NCI-H526 treated with DMSO at 0.1 percent for 48 hours (cell line): ENCODE measurements at places on chromosomes 1 and 21.
A peak's percentile ranks its signal among the peaks of the same experiment; 100 is the strongest.

DNA sequence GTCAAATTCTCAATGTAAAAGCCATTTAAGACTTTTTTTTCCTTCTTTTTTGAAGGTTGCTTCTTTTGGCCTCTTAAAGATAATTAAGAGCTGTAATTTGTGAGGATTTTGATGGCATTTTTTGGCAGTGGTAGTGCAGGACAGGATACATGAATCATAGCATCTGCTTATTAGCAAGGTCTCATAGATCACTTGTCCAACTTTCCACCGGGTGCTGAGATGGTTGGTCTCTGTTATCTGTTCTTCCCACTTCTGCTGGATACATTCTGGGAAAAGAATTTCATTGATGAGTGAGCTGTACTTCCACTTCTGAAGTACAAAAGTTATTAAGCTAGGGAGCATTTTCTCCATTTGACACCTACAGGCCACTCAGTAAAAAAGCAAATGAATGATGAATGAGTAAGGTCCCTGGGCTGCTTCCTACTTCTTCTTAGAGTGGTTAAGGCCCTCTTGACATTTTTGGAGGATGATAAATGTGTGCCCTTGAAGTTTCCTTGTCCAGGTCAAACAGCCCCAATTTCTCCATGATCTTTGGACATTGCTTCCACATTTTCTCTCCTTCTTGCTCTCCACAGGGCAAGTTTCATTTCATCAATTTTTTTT lies 100.6 kb downstream of the ROR1 start:
- DNase-seq, result no peak

DNA sequence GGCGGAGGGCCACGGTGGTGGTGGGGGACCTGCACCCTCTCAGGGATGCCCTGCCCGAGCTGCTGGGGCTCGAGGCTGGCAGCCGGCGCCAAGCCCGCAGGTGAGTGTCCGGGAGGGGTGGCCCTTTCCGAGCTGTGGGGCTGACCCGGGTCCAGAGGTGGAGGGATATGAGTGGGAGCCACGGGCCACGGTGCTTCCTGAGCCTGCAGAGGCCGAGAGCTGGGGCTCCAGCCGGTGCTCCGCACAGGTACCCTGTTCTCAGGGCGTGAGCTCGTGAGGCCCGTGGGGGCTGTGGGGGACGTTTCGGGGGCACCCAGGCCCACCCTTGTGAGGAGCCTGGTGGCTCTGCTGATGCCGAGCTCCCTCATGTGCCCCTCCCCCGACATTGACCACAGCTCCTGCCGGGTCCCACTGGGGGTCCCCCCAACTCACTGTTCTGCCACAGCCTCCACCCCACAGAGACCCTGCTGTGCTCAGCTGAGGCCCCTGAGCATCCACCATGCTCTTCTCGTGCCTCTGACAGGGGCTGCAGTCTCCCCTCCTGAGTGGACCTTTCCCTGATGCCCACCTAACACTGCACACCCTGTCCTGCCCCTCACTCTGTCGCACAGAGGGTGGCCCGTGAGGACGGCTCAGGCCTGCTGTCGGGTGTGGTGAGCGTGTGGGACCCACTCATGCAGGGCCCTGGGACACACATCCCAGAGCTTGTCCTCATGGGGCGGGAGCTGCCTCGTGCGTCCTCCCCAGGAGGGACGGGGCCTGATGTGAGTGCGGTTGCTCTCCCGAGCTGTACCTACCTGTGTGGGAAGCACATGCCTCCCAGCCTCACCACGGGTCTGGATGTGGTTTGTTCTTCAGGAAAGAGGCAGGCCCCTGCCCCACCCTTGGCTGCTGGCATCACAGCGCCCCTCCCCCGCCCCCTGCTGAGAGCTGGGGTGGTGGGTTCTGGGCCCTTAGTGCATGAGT lies 27.5 kb downstream of the SLX9 start:
- no peak for DNase-seq

GRCh38 chr1:89125913-89126580 lies at the start of gene GBP2:
TSS of gene GBP2 (minus strand) at chr1:89126114. CDS start at chr1:89121966, 4,148 bp downstream.
- no peak for DNase-seq

DNA sequence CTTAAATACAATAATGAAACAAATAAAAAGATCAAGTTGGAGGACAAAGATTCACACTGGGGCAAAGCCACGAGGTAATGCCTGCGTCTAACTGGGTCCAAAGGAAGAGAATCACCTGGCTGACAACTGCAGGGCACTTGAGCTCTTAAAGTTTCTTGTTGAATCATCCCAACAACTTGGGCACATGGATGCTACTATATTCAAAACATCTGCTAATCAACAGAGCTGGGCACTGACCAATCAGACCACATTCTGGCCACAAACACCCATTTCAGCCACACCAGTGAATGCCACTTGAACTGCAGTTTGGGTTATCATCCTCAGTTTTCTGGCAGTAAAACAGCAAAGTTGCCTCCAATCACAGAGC lies 51.0 kb downstream of the ABCA4 start:
- no peak for DNase-seq

DNA sequence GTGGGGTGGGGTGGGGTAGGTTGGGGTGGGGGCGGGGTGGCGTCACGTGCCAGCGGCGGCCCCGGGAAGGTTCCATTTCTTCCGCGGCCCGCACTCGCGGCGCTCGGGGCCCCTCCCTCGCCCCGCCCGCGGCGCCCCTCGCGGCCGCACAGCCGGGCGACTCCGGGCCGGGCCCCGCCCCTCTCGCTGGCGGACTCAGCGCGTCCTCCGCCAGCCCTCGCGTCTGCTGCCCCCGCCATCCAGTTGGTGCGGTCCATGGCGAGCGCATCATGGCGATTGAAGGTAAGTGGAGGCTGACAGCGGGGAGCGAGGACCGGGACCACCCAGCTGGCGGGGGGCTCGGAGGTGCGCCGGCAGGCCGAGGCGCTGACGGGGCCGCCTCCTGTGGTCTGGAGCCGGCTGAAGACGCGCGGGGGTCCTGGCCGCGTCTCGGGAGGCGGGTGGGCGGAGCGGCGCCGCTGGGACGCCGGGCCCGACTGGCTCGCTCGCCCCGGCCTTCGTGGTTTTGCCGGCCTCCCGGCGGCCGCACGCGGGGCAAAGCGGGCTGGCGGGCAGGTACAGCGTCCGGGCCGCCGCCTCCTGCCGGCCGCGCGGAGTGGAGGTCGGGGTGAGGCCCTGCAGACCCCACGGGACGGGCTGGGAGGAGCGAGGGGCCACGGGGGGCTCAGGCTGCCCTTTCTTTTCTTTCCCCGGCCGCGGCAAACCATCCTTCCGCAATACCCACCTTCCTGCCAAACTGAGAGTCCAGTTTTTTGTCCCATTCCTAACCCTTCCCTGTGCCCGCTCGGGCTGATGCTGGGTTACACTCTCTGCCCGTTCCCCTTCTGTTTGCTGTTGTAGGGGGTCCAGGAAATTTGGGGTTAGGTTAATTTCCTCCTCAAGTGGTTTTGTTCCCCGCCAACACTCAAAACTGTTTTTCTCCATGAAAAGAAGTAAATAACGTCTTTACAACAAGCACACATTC lies at the start of gene SYT14:
Gene SYT14, plus strand, starts transcription at position 222 of the 964 bp plus-strand sequence. Its CDS starts 48 bp downstream, at position 270.
- DNase-seq, result peak; percentile 50

DNA sequence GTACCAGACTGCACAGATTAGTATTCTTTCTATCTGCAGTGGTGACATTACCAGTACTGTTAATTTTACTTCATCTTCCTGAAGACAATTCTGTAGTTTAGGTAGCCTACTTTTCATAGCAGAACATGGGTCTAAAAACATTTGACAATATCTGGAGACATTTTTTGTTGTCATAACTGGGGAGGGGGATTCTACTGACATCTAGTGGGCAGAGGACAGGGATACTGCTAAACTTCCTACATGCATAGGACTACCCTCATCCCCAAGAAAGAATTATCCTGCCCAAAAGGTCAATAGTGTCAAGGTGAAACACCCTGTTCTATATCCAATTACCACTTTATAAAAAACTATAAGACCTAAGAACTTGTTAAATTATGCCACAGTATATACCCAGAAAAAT lies 3.4 kb upstream of the ARHGAP29 start:
- peak; percentile 9 for DNase-seq

GRCh38 chr1:152036267-152037216 lies at the start of gene S100A11:
TSS of gene S100A11 (minus strand) at chr1:152037004. CDS start at chr1:152036915, 89 bp downstream.
- peak; percentile 73 for DNase-seq

DNA sequence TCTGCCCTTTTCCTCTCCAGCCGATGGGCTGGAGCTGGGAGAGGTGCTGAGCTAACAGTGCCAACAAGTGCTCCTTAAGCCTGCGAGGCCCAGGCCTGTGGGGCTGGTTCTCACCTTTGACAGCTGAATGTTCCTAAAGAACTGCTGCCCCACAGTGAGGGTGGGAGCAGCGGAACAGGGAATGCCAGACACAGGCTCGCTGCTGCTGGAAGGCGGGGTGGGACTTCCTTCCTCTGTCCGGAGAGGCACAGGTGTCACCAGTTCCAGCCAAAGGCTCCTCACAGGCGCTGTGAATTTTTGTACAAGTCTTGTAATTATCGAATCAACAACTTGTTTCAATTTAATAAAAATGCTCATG lies 47.1 kb downstream of the COQ8A start:
- no peak for DNase-seq

GRCh38 chr21:42056996-42057689 lies 14.0 kb upstream of the UMODL1 start:
- DNase-seq, result peak; percentile 99

DNA sequence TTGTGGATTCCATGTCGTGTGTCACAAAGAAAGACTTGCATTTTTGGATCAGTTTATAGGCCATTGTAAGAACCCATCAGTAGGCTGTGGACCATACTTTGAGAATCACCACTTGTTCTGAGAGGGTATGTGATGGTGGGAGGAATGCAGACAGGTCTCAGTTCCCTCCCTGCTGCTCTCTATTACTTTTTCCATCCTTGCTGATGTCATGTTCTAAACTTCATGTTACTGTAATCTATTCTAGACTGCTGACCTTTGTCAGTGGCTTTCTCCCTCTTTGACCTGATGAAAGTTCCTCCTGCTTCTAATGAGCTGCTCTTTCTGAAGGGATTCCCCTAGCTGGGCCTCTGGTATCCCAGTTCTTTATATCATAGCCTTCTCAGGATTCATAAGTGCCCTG lies 46.1 kb downstream of the ST3GAL3 start:
- DNase-seq, result no peak

GRCh38 chr1:152427458-152427857 lies 13.4 kb upstream of the CRNN start:
- no peak for DNase-seq

DNA sequence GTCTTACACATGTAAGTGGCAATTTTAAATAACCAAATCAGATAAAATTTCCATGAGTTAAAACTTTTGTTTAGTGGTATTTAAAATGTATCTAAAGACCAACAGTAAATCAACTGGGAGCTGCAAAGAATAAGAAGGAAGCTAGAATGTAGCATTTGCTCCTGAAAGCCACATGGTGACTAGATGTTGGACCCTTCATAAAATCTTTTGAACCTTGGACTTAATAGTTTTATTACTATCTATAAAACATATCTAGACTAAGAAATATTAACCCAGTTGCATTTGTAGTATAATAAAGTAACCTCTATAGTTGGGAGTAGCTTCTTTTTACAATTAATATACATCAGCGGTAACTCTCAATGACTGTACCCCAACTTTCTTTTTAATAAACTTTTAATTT lies 72.1 kb downstream of the UBE4B start:
- no peak for DNase-seq

GRCh38 chr1:60065199-60065598 lies 8.4 kb downstream of the C1orf87 start:
- no peak for DNase-seq

GRCh38 chr1:231266811-231267322 lies 25.9 kb downstream of the GNPAT start:
- DNase-seq, result no peak

GRCh38 chr21:44347911-44348451 lies 5.4 kb upstream of the TRPM2 start:
- DNase-seq, result no peak

- DNase-seq, result no peak
Observed at GRCh38 chr1:118093017-118093416, 92.0 kb downstream of the SPAG17 start.

- no peak for DNase-seq
Observed at GRCh38 chr1:85576642-85577418, 3.7 kb upstream of the CCN1 start.

DNA sequence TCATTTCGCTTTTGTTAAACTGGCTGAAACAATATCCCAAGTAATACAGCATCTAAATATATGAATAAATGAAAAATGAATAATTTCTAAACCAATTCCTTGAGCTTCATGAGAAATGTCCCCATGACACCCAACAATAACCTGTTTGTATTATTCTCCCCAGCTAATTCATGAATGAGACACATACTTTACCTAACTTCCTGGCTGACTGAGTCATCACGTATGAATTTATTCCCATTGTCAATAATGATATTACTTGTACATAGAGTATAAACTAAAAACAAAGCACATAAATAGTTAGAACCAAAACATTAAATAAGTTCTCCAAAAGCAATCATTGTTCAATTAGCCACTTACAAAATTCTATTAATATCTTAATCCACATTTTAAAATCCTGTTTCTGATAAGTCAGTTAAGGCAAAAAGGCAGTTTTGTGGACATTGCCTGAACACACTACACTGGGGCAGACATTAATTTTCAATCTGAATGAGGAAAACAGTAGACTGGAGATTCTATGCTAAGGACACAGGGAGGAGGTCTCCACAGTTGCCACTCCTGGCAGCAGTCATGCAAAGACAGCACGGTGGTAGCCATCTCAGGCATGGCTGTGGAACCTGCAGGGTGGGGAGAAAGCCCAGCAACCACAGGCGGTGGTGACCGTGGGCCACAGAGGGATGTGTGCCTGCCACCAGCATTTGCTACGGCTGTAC lies 48.2 kb downstream of the SLC9C2 start:
- DNase-seq, result no peak

DNA sequence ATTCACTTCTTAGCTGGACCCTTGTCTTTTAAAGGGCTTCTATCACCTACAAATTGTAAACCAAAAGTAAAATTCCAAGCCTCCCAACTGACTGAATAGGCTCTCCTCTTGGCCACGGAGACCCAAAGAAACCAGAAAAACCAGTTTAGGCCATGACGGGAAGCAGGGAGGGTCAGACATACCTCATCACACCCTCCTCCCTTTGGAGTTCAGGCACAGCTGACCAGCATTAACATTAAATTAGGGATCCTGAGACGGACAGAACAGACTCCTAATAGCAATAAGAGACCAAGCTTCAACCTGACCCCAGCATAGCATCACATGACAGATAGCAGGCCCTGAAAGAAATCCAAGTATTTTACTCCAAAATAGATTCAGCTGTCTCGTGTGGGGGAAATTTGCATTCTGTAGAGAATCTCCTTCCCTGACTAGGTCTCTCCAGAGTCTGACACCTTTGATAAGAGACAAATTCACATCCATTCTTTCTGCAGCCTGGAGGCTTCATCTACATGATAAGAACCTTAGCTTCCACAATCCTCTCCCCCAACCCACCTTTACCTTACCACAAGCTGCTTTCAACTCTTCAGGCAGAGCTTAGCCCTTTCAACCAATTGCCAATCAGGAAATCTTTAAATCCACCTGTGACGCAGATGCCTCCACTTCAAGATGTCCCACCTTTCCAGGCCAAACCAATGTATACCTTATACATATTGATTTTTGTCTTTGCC lies 177.1 kb upstream of the RAB4A start:
- peak; percentile 88 for DNase-seq
